Lower leg skin (tissue), 4 donors: ENCODE measurements at places on chromosomes 12 and 14.

DNA sequence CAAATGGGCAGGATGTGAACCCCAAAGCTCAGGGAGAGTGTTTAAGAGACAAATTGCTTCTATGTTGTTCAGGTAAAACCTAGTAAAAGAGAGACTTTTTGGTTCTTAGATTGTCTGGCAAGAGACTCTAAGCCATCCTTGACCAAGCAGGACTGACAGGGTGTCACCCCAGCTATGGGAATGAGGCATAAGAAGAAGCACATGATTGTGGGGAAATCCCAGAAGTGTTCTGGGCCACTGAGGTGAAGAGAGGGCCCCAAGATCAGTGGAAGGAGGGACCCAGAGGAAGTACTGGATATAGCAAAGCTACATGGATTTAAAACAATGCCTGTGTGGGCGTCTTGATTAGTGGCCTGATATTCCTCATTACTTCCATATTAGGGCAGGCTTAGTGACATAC, 99.0 kb downstream of the SAMD4A start:
- no peak for DNase-seq

DNA sequence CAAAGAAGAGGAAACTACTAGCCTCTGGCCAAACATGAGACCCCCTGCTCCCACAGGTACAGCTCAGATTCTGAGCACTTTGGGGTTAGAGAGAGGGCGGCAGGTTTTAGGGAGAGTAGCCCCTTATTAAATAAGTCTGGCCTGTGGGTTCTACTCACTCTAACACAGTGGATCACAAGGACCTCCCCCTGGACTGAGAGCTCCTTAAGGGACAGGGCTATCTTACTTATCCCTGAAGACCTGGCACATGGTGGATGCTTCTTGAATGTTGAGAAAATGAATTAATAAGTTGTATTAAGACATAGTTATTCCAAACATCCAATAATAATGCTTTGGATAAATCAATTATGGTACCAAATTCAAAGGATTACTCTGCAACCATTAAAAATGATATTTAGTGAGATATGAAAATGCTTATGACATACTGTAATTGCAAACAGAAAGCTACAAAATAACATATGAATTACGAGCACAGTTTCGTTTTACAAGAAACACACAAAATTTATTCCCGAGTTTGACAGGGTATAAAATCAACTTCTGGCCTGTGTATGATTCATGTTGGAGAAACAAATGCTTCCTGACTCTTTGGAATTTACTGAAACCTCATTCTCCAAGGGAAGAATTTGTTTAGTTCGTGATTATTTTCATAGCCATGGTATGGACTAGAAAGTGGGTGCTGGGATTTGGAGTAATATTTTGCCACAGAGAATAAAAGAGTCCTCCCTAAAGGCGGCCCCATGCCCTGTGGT, 59.3 kb upstream of the BDKRB2 start:
- DNase-seq = no peak

DNA sequence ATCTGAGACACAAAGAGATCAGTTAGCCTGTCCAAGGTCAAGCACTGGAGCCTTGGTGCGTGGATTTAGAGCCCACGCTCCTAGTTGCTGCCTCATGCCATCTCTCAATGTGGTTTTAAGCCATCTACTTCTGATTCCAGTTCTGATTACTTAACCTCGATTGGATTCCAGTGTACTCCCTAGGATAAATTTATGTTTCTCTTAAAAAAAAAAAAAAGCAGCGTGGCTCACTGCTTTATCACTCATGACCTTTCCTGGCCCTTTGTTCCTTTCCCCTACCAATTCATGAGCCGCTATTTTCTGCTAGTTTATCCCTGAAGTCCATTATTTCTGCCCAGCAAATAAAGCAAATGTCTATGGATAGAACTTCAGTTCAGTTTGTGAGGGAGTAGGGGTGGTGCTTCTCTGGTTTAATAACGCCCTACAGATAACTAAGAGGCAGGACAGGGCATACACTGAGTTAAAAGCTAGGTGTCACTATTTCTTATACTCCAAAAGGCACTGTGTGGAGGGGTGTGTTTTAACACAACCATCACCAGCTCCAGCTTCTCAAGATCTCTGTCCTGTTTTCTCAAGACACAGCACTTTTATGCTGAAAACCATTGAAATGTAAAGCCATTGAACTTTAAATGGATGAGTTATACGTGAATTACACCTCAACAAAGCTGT, 9.8 kb upstream of the PARP11 start:
- no peak for DNase-seq

DNA sequence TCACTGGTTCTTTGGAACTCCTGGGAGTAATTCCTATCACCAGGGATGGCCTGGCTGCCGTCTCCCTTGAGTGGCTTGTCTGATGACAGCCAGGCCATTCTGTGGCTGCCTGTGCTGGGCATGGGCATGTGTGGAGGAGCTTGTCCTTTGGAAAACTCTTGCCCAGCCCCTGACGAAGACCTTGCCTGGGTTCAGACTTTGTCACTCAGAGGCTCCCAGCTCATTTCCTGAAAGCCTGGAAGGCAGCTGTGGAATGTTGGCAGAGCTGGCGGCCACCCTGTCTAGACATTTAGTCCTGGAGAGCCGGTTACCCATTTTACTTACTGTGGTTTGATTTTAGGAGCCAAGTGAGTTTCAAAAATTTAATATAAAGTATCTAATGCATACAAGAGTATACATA, 34.0 kb downstream of the TUNAR start:
- DNase-seq = no peak

- DNase-seq = no peak
Observed at GRCh38 chr12:92088805-92089204, 56.8 kb downstream of the BTG1 start.

DNA sequence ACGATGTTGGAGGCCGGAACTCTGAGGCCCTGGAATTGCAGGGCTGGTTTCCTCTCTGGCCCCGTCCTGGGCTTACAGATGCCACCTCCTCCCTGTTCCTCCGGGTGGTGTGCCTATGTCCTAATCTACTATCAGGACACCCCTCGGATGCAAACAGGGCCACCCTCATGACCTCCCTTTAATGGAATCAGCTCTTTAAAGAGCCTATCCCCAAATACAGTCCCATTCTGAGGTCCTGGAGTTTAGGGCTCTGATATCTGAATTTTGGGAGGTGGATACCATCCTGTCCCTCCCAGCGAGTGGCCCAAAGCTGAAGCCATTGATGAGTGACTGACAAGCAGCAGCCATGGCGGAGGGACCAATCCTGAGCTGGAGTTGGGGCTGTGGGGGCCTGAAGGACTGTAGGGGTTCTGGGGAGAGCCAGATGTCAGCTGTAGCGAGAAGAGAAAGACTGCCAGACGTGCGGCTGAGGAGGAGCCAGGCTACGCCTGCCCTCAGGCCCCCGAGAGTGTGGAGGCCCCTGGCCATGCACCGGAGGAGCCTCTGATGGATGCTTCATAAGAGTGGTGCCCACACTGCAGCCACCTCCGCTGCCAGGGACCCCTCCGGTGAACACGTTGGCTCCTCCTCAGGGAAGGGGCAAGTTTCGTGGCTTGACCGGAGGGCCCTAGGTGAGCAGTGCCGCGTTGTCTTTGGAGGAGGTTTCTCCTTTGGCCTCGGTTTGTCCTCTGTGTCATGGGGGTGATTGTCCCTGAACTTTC, 100.2 kb downstream of the KIF26A start:
- peak; percentile 69 for DNase-seq

- no peak for DNase-seq
Observed at GRCh38 chr12:128790653-128791373, 32.9 kb downstream of the SLC15A4 start.

- no peak for DNase-seq
Observed at GRCh38 chr14:33642080-33642479, 308.8 kb downstream of the EGLN3 start.

- DNase-seq = no peak
Observed at GRCh38 chr14:67464377-67464776, 24.1 kb downstream of the TMEM229B start.

- no peak for DNase-seq
Observed at GRCh38 chr12:121009741-121010140, 6.5 kb downstream of the C12orf43 start.

DNA sequence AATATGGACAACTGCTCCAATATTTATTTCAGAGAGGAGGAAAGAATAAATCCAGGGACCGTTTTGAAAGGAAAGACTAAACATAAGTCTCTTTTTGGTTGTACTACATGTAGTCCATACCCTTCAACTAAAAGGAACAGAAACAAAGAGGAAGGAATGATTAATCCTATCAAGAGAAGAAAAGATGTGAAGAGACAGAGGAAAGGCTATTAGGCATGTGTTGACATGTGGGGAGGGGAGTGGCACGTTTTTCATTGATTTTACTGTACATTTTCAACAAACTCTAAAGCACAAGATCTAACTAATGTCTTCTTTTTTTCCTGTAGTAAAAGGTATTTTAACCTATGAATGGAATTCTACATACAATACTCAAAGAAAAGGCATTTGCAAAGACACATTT, 85.6 kb downstream of the NAV3 start:
- DNase-seq = no peak

DNA sequence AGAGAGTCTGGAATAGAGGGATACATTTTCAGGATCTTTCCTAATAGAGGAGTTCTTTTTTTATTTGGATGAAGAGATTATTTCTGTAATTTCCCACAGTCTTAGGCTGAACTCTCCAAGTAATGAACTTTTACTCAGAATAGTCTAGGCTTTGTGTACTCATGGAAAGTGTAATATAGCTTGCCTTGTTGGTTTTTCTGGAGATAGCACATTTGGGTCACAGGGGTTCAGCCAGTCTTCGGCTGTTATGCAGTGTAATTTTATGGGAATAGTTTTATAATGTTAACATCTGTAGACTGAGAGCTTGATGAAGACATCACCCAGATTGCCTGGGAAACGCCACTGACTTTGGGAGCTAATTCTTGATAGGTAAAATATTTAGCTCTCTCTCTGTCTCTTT, 450.8 kb downstream of the RAD51B start:
- no peak for DNase-seq

GRCh38 chr12:75937486-75937885, 94.1 kb downstream of the PHLDA1 start:
- DNase-seq = no peak

DNA sequence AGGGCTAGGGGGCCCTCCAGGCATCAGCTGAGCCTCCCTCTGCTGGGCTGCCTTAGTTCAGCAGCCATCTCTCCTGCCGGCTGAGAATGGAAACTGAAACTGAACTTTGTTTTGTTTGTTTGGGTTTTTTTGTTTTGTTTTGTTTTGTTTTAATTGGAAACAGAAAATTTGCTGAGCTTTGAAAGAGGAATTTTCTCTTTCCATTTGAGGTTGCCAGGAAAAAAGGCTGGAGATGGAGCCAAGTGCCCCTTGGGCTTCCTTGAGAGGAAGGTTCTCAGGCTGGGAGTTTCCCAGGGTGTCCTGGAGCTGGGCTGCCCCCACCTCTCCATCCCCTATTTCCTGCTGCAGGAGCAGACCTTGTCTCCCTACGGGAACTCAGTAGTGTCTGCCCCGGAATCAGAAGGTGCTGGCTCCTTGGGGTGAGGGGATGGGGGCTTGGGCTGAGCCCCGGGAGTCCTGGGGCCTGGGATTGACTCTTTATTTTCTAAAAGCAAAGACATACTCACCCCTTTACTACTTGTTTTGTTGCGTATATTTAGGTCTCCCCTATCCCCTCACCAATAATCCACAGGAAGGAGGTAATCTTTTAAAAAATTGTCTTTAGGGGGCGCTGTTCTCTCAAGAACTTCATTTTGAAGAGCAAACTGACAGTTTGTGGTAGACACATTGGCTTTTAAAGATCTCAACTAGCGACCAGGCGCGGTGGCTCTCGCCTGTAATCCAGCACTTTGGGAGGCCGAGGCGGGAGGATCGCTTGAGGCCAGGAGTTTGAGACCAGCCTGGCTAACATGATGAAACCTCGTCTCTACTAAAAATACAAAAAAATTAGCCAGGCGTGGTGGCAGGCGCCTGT, 21.3 kb upstream of the OASL start:
- peak; percentile 82 for DNase-seq

- no peak for DNase-seq
Observed at GRCh38 chr14:69154779-69155178, 1.9 kb upstream of the DCAF5 start.

DNA sequence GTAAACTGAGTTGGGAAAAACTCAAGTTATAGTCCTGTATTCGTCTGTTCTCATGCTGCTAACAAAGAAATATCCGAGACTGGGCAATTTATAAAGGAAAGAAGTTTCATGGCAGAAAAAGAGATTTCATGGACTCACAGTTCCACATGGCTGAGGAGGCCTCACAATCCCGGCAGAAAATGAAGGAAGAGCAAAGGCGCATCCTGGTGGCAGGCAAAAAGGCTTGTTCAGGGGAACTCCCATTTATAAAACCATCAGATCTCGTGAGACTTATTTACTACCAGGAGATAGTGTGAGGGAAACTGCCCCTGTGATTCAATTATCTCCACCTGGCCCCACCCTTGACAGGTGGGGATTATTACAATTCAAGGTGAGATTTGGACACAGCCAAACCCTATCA, 292.6 kb upstream of the SYT1 start:
- DNase-seq = no peak

GRCh38 chr12:115482943-115483342, 794.5 kb downstream of the MED13L start:
- no peak for DNase-seq

DNA sequence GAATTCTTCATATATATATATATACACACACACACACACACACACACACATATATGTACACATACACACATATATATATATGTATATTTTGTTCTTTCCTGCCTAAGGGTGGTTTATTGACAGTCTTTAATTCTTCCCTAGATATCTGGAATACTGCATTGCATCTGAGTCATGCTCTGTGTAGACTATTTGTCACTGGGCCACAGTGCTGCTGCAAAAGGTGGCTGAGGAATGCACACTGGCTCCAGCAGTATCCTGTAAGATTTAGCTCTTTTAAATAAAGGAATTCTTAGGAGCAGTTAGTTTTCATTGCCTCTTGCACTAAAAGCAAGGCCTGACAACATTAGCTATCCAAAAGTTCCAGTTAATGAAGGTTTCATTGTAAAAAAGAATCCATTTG, 200.9 kb downstream of the APAF1 start:
- DNase-seq = no peak

DNA sequence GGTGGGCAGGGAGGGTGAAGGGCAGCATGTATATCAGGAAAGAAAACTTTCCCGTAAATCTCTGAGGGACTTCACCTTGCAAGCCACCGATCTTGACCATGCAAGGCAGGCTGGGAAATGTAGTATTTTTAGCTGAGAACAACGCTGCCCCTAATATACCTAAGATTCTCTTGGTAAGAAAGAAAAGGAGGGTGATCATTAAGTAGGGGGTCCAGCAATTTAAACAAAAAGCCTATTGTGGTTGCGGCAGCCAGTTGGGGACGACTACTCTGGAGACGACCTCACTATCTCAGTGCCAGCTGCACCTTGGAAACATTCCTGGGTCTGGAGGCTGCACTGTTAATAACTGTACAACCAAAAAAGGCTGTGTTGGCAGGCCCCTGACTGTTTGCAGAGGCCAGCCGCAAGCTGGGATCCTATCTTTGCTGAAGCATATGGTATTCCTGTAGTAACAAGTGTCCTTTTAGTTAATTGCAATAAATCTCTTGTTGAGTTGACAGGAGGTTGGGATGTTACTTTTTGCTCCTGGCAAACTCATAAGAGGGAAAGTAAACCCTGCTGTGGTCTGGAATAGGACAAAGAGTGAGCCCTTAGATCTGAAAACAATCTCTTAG, 6.4 kb downstream of the APOLD1 start:
- no peak for DNase-seq

- DNase-seq = no peak
Observed at GRCh38 chr12:42904683-42905418, 315.3 kb upstream of the PRICKLE1 start.
